Activated T-helper 1 cell treated with anti-CD3 and anti-CD28 coated beads, Interleukin-12 subunit alpha, Interleukin-12 subunit beta, Interleukin-2, Interleukin-4 antibody, amounts not matched to agents 30 ng/mL and 10 ng/mL and 1 ng/mL, durations not matched to agents 14 hours and 24 hours and 36 hours (primary cell): ENCODE measurements at places on chromosomes 3 and 15.

DNA sequence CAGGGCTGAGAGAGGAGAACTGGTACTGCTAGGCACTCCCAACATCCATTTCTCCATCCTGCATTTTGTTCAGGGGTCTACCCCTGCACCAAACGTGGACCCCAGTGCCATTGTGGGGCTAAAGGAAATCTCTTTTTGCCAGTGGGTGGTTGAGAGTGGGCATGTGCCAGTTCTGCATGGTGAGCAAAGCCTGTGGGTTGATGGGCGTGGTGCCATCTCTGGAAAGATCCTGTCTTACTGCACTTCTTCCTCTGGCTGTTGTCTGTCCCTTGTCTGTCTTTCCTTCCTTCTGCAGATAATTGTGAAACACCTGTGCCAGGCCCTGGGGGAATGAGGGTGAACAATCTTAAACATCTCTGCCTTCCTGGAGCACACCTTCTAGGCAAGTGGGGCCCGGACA, 1.4 kb upstream of the RARRES1 start:
- no peak for DNase-seq

DNA sequence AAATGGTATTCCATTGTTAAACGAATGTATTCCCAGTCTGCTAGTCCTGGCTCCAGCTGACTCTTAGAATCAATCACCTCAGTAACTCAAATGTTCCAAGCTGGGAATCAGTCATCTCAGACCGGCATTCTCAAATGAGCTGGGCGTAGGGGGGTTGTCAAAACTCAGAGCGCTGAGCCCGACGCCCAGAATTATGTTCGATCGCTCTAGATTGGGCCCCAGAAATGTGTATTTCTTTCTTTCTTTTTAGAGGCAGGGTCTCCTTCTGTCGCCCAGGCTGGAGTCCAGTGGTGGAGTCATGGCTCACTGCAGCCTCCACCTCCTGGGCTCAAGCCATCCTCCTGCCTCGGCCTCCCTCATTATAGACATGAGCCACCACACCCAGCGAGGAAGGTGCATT, 99.3 kb upstream of the IGF1R start:
- DNase-seq: no peak

- no peak for DNase-seq
Observed at GRCh38 chr3:89227218-89227617, 119.8 kb downstream of the EPHA3 start.

- no peak for DNase-seq
Observed at GRCh38 chr3:178629430-178630178, 93.4 kb downstream of the KCNMB2 start.

DNA sequence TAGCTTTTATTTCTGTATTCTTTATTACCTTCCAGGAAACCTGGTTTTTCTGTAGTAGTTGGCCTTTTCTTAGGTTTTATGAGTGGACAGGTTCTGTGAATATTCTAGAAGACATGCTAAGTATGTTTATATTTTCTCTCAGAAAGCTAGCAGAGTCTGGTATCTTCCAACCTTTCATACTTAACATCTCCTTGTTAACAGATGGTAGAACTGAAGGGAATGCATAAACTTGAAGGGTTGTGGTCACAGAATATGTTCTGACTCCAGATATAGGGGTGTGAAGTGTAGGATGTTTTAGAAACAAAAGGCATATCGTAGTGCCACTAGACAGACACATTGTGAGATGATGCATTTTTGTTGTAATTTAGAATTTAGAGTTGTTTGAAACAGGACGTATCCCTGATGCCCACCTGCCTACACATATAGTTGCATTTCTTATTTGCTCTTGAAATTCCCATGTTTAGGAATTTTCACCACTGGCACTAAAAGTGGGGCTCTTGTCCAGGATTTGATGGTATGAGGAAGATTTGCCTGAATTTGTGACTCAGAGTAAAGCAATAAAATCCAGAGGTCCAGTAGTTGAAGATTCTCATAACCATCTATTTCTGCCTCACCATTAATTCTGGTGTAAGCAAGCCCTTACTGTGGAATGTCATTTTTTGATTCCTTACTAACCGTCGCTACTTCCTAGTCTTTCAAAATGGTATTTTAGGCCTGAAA, 274.5 kb downstream of the FEZF2 start:
- DNase-seq: no peak

DNA sequence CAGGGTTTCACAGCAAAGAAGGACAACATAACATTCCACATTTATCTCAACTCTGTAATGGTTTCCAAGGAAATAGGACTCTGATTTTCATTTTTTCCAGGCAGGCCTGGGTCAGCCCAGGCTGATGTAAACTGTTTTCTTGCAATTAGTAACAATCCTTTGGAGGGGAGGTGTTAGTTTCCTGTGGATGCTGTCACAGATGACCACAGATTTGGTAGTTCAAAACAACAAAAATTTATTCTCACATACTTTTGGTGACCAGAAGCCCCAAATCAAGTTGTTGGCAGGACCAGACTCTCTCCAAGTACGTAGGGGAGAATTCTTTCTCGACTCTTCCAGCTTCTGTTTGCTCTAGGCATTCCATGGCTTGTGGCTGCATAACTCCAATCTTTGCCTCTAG, 88.0 kb downstream of the EDEM1 start:
- DNase-seq: no peak

- no peak for DNase-seq
Observed at GRCh38 chr15:82679626-82680199, 30.0 kb downstream of the AP3B2 start.

- no peak for DNase-seq
Observed at GRCh38 chr3:141575879-141576743, 89.3 kb downstream of the RASA2 start.

- DNase-seq: no peak
Observed at GRCh38 chr3:5123937-5124336, 1.8 kb downstream of the ARL8B start.

GRCh38 chr3:137304313-137305056, 346.7 kb downstream of the IL20RB start:
- DNase-seq: no peak

- DNase-seq: no peak
Observed at GRCh38 chr3:131082871-131083863, 56.5 kb downstream of the NEK11 start.

DNA sequence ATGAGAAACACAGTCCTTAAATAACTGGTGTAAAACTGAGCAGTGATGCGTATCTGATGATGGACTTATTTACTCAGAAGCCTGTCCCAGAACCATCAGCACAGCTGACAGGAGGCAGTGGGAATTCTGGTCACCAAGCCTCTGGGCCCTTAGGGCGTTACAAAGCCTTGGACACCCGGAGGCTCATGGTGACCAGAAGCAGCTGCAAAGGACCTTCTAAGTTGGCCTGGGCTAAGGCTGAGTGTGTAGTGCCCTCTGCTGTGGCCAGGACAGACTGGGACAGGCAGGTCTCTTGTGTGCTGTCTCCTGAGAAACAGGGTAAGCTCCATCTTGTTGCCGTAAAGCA, 168.9 kb downstream of the ATP10A start:
- no peak for DNase-seq

DNA sequence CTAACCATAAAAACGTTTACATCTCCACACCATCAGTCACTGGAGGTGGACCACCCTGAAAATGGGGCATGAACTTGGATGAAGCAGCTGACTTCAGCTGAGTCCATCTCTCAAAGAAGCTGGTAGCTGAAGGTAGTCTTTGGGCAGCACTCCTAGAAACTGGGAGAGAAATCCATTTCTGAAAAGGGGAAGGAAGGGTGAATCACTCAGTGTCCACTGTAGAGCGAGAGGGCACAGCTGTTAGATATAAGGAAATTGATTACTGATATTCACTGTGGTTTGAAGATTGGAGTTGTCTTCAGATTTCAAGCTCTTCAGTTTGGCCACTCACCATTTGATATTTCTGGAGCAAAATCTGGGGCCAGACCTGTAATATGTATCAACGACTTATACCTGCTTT, 499.0 kb upstream of the UBE2E2 start:
- DNase-seq: no peak

DNA sequence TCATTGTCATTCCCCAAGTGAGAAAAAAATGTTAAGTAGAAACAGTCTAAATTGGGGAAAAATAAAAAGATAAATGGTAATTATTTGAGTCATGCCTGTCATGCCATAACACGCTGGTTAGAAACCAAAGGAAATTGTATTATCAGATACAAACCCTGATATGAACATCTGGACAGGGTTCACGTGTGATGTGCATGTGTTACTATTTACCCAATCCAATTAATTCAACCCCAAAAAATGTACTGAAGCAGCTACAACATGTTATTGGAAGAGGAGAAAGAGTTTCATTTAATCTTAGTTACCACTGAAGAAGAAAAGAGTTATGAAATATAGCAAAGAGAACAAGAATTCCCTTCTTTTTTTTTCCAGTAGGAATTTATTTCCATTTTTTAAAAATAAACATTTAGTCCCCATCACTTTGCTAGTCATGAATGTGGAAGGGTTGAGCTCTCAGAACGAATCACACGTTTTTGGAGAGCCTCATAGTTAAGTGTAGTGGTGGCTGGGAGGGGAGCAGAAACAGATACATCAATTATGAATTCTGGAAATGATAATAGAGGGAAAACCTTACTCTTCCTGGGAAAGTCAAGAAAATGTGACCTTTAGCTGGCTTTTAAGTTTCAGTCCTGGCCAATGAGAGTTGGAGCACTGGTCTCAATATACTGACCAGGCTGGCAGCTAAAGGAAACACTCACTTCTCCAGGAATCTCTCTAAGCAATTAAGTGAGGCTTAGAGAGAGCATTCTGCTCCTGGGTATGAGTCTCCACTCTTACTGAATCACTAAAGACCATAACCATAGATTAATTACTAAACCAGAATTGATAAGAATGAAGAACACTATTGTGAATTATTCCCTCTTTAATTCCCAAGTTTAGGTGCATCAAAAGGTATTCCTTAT, 796.5 kb downstream of the GRM7 start:
- DNase-seq: no peak

- DNase-seq: no peak
Observed at GRCh38 chr15:35444557-35445204, 101.3 kb downstream of the DPH6 start.

DNA sequence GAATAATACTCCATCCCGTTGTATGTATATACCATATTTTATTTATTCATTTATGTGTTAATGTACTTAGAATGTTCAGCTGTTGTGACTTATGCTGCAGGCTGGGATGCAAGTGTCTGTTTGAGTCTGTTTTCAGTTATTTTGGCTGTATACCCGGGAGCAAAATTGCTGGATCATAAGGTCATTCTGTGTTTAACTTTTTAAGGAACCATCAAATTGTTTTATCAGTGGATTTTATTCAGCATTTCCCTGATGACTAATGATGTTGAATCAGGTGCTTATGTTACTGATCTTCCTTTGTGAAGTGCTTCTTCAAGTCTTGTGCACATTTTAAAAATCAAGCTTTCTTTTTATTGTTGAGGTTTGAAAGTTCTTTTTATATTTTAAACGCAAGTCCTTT, 118.1 kb downstream of the SLC25A26 start:
- no peak for DNase-seq

GRCh38 chr15:65470866-65471265, 46.6 kb downstream of the DPP8 start:
- DNase-seq: no peak

DNA sequence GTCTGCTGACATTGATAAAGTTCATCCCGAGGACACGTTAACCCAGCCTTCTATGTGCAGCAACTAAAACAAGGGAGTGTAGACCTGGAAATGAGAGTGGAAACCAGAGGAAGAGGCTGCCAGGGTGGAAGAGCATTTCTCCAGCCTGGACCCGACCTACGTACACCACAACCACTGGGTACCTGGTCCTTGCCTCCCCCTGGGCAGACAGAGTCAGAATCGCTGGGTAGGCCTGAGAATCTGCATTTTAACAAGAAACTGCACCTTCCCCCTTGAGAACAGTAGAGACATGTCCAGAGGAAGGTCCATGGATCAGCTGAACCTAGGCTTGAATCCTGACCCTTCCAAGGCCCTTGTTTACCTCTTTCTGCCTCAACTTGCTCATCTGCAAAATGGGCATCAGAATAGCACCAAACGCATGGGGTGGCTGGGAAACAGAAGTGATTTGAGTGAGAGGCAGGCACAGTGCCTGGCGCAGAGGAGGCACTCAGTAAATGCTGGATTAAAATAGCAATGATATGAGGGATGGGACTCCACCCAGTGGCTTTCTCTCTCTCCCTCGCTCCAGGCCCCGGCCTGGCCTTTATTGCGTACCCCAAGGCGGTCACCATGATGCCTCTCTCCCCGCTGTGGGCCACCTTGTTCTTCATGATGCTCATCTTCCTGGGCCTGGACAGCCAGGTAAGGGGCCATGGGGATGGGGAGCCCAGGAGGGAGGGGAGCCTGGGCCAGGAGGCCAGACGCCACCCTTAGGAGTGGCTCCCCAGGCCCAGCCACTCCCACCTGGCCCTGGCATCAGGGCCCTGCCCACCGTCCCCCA, 66.9 kb upstream of the SLC6A1 start:
- no peak for DNase-seq

DNA sequence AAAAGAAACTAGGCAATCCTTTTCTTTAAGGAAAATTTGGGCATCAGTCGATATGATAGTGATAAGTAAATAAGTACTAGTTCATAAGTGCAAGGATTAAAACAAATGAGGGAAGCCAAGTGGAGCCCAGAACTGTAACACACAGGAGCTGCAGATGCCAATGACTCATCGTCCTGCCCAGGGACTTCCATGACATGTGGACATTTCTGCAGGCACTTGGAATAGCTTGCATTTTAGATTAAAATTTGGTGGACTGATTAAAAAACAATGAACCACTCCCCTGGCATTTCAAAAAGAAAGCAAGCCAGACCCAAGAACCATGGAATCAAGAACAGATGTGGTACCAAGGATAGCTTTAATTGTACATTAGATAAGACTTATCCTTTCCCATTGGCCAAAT, 2.9 kb downstream of the SAMD7 start:
- DNase-seq: no peak

GRCh38 chr3:111351334-111351733, 190.7 kb upstream of the CD96 start:
- DNase-seq: no peak

- no peak for DNase-seq
Observed at GRCh38 chr3:12999147-13000140, 73.8 kb downstream of the IQSEC1 start.

DNA sequence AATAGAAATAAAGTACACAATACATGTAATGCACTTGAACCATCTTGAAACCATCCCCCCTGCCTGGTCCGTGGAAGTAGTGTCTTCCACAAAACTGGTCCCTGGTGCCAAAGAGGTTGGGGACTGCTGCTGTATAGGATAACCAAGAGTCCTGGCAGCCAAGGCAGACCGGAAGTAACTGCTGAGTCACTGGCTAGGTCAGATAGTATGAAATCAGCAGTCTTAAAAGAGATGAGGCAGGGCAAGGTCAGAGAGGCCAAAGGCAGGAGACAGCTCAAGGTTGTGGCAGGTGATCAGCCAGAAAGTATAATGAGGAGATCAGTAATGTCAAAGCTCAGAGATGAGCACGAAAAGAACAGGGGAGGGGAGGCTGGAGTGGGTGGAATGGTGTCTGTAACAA, 60.2 kb downstream of the MAP3K13 start:
- no peak for DNase-seq

DNA sequence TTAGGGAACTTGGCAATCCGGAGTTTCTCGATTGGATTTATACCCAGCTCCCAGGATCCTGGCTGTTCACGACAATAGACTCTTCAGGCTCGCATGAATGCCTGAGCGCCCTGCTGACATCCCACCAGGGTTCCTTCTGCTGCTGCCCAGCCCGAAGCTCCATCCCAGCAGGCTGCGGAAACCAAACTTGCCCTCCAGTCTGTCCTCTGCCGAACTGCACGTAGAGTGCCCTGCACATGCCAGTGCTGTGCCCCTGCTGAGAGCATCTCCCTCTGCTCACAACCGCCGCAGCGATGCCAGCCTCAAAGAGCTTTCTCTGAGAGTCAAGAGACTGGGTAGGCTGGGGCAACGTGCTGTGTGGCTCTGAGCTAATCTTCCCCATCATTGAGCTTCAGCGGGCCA, 6.9 kb downstream of the ADAMTS7 start:
- DNase-seq: no peak

- DNase-seq: no peak
Observed at GRCh38 chr15:73839699-73840377, 33.5 kb upstream of the TBC1D21 start.
